Stimulated activated naive CD4-positive, alpha-beta T cell treated with Interleukin-2 at 50 U/mL for 16 hours (primary cell): ENCODE measurements at places on chromosomes 6 and 20.

- no peak for DNase-seq
Observed at GRCh38 chr20:51095633-51096521, 73.0 kb upstream of the KCNG1 start.

GRCh38 chr6:38134704-38135088 lies 315.2 kb downstream of the ZFAND3 start:
- DNase-seq: no peak

DNA sequence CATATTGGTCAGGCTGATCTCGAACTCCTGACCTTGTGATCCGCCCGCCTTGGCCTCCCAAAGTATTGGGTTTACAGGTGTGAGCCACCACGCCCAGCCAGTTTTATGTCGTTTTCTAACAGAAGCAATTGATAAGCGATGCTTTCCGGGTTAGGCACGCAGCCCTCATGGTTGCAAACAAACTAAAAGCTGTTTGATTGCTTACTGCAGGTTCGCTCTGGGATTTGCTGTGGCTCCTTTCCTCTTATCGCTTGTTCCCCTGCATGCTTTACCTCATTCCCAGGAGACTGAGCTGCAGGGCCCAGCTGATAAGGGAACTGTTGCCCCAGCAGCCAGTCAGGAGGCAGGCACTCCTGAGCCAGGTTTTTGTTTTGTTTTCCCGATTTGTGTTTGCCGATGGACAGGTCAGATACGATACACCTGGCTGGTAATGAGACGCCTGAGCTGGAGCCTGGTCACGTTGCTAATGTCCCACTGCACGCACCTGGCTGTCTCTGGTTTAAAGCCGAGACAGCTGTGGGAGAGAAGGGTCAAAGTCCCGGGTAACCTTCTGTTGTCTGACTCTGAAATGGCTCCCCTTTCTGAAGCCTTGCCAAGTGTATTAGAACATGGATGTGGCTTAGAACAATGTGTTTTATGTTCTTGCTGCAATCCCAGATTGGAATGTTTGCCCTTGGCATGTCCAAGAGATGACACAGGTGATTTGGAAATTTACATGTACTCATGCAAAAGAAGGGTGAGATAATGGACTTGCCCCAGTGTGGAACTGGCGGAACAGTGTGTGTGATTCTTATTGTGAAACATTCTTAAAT lies 19.9 kb downstream of the DSP start:
- no peak for DNase-seq

- DNase-seq: no peak
Observed at GRCh38 chr6:168626046-168626602, 185.1 kb downstream of the SMOC2 start.

DNA sequence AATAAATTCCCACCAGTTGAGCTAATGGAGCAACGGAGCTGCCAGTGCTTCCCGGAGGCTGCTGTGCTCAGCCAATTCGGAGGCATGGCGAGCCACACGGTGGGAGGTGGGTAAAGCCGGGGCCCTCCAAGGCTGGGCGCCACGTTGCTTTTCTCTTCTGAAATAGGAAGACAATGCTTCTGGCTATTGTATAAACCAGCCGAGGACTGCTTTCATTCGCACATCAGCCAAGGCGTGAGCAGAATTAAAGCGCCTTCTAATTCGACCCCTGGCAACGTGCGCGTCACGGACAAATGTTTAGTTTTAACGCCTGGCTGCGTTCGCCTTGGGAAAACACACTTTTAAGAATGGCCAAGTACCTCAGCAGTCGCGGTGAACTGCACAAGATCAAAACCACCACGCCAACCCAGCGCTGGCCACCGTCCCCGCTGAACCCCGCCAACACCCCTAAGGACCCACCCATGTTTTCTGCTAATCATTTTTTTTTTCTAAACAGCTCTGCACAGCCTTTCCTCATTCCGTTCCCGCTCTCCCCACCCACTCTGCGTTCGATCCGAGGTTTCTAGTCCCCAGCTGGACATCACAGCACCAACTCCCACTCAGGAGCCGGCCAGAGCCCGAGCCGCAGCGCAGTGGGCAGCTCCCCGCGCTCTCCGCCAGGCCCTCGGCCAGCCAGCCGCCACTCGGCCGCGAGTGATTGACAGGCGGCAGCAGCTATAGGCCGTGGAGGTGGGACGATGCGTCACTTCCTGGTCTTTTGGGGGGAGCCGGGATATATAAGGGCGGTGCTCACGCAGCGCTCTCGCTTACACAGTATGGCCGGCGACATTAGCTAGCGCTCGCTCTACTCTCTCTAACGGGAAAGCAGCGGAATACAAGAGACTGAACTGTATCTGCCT lies at the start of gene AMD1:
Gene AMD1 (plus strand): TSS at position 805 of the 899 bp plus-strand sequence. CDS start 321 bp downstream, outside the sequence.
- peak; percentile 96 for DNase-seq

DNA sequence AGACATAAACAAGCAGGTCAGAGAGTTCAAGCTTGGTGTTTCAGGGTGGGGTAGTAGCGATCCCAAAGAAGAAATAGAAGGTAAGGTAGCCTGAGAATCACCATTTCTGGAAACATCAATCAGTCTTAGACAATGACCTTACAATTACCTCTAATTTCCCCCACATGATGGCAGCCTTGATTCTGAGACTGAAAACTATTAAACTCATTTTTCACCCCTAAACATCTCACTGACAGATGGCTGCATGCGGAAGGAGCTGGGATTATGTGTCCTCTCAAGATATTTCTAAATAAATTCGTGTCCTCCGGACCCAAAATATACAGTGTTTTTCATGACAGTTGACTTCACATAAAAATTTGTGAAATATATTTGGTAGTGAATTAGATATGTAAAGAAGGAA lies 61.0 kb downstream of the KIF6 start:
- no peak for DNase-seq

- DNase-seq: no peak
Observed at GRCh38 chr6:12115492-12115891, 103.4 kb downstream of the HIVEP1 start.

GRCh38 chr20:25739615-25740320 lies 43.1 kb upstream of the ZNF337 start:
- DNase-seq: no peak

DNA sequence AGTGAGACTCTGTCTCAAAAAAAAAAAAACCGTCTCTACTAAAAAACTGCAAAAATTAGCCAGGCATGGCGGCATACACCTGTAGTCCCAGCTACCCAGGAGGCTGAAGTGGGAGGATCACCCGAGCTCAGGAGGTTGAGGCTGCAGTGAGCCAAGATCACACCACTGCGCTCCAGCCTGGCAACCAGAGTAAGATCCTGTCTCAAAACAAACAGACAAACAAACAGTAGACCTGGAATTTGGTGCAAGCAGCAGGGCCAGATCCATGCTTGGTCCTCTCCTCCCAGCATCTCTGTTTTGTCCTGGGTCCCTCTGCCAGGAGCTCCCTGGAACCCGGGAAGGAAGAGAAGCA lies 11.6 kb downstream of the RIPOR3 start:
- DNase-seq: no peak

- DNase-seq: no peak
Observed at GRCh38 chr6:126753606-126754005, 364.9 kb upstream of the RSPO3 start.

DNA sequence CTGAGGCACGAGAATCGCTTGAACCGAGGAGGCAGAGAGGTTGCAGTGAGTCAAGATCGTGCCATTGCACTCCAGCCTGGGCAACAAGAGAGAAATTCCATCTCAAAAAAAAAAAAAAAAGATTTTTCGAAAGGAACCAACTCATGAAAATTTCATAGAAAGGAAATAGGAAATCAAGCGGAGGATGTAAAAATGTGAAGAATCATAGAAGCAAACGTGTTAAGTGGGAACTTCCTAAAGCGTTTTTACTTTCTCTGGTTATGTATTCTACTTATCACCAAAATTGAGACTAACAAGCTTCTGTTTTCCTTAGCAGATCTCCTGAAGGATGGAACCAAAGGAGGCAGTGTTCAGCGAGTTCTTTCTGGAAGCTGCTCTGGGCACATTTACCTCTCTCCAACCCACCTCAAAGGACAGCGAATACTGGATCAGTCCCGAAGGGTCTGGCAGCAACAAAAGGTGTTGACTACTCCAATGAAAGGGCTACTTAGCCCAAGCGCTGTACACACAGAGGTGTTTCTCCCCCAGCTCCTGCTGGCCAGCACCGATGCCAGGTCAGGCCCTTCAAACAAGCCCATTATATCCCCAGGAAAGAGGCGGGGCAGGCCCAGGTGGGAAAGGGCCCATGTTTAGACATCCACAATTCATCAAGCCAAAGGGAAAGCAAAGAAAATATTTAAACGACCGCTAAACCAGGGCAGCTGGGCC lies 327.5 kb upstream of the JARID2 start:
- no peak for DNase-seq

DNA sequence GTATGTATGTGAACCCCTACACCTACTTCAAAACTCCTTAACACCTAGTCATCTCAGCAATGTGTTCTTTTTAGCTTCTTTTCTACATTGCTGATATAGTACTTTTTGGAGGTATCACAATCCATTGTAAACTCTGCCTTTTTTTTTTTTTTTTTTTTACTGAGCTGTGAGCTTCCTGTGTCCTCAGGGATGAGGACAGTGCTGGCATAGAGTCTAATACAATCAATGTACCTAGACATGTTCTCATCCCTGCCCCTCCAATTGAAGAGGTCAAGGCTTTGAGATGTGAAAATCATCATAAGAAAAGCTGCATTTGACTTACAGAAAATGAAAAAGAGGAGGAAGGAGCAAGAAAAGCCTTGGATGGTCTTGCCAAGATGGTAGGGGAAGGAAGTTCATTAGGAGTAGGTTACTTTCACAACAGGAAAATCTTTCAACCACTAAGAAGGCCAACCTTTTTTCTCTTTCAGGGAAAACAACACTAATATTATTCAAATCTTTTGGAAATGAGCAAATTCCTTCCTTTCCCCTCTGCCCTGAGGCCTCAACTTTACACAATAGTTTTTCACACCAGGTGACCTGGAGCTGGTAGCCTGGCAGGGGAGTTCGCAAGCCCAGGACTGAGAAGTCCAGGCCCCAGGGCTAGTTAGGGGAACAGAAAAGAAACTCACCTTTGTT lies 2.8 kb upstream of the JARID2 start:
- no peak for DNase-seq

- no peak for DNase-seq
Observed at GRCh38 chr20:47202733-47203667, 153.5 kb downstream of the ZMYND8 start.

DNA sequence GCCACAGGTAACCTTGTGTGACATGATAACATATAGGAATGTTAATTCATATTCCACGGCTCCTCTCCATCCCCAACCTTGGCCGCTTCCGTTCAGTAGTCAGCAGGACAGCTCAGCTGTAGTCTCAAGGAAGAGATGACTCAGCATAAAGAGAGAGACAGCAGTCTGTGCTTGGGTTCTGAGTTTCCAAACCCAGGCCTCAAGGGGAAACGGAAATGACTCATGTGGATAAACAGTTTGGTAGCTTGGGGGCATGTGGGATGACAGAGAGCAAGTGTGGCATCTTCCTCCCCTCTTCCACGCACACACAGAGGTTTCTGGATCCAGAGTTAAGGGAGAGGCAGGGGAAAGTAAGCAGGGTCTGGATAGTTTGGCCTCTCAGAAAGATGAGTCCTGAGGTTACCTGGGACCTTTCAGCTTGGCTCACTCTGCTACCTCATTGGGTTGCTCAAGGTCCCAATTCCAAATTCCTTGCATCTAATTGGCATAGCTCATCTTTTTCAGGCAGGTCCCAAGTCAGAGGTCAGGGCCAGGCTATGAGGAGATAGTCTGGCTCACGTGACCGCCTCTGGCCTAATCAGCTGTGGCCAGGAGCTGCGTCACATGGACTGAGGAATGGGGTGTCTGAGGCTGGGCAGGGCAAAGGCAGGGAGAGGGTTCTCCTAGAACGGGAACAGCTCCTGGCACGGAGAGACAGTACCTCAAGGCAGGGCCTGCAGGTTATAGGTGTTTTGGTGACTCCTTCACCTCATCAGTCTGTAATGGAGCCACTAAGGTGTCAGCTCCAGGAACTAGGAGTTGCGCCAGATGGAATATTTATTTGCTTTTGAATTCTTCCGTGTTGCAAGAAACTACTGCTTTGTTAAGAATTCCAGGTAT lies 36.5 kb upstream of the MLN start:
- DNase-seq: peak; percentile 40

DNA sequence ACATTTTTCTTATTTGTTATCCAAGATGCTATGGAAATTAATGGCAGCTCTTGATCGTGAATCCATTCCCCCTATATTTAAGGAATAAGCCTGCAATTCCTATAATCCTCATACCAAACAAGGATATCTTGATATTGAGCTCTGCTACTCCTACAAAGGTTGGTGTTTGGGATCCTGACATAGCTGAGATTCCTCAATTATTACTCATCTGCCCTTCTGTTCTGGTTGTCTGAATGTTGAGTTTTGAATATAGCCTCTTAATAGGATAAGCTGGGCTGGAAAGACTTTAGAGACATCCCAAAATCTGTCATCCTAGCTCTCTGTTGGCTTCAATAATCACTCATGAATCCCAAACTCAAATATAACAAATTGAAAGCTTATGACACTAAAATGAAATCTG lies 49.9 kb downstream of the CLIC5 start:
- no peak for DNase-seq

DNA sequence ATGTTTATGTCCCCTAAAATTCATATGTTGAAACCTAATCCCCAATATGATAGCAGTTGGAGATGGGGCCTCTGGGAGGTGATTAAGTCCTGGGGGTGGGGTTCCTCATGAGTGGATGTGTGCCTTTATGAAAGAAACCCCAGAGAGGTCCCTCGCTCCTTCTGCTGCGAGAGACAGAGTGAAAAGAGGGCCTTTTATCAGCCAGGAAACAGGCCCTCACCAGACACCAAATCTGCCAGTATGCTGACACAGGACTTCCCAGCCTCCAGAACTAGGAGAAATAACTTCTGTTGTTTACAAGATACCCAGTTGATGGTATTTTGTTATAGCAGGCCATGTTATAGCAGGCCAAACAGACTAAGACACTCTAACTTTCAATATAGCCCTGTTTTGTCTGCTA lies 100.9 kb upstream of the NFATC2 start:
- no peak for DNase-seq

DNA sequence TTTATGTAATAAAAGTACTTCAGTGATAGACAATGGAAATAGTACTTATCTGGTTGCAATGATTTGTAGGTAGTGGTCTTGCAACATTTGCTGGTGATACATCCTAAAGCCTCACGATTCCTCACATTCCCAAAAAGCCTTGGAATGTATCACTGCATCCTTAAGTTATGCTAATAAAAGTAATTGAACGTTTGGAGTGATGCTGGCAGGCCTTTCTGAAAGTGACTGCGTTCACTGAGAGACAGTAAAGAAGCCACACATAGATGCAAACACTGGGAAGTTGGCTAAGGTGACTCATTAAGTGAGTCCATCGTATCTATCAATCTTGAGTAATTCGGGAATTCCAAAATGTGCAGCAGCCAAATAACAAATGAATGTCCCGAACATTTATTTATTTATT lies 444.1 kb upstream of the SOX4 start:
- DNase-seq: no peak

- DNase-seq: no peak
Observed at GRCh38 chr20:25300496-25301170, 52.7 kb downstream of the PYGB start.

- no peak for DNase-seq
Observed at GRCh38 chr6:147961481-147962141, 381.0 kb upstream of the SASH1 start.

GRCh38 chr6:52176550-52176949 lies 9.6 kb upstream of the IL17A start:
- no peak for DNase-seq

GRCh38 chr6:49556429-49556837 lies 6.0 kb downstream of the C6orf141 start:
- DNase-seq: no peak
